H1 (cell line): ENCODE measurements at places on chromosomes 3 and 15. TPM values are rescaled to one million over a fixed set of nuclear protein-coding genes. Genes with fewer than 3 reads are reported as not detected.

DNA sequence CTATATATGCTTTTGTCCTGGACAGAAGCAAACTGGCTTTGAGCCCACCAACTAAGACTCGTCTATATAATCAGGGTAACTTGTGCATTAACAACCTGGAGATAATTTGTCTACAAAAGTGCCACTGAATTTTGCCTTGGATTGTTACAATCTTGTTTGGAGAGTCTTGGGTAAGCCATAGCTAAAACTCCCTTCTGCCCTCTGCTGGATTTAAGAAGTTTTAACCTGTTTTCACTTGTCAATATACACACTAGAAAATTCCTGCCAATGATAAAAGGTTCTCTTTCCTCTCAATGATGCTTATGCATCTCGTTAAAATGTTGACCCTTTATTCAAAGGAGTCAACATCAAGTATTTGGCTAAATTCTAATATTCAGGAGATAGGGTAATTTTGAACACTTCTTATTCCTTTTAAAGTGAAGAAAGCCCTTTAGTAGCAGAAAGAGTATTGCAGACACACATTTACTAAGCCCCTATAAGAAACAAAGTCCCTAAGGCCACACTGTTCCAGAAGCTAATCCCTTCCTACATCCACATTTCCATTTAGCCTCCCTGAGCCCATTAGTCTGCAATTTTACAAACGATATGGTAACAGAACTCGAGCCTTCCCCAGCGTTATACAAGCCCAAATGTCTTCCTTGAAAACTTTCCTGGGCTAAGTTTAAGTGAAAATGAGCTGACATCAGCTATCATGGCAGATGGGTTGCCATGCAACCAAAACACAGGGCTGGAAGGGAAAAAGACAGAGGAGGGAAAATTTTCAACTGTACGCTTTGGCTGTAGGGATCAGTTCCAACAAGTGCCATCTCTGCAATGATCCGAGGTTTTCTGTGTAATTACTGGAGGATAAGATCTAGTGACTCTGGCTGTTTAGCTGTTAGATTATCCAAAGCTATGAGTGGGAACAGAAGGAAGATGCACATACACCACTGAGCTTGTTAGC lies 75.9 kb upstream of the FGF12 start:
- no peaks in the 10 kb centered on the region for H3K36me3 ChIP-seq
- no peak for DNase-seq
- H3K4me3 ChIP-seq, result no peak overlapping the region
- no peak overlapping the region for H3K27ac ChIP-seq

DNA sequence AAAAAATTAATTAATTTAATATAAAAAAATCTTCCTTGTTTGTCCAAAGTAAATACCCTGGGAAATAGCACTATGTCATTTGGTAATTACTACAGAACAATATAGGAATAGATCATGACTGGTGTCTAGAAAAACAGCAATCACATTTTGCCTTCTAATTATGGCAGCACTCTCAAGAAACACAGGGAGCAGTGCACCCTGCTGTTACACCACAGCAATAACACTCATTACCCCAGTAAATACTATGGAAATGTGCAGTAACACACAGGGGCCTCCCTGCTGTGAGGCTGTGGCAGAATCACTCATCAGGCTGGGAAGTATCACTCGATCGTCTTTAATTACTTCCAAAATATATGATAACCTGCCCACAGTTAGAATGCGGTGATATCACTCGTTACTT lies 646.0 kb downstream of the TUSC7 start:
- H3K27me3 ChIP-seq, result no peaks in the 10 kb centered on the region
- peak; percentile 51 for DNase-seq
- H3K27ac ChIP-seq, result no peak overlapping the region
- H3K4me3 ChIP-seq, result no peak overlapping the region
- H3K4me1 ChIP-seq, result no peaks in the 10 kb centered on the region
- H3K36me3 ChIP-seq, result no peaks in the 10 kb centered on the region

GRCh38 chr3:178456621-178457285 lies 79.5 kb upstream of the KCNMB2 start:
- no peaks in the 10 kb centered on the region for H3K36me3 ChIP-seq
- no peaks in the 10 kb centered on the region for H3K27me3 ChIP-seq
- H3K27ac ChIP-seq, result no peak overlapping the region
- no peak for DNase-seq
- H3K4me1 ChIP-seq, result no peaks in the 10 kb centered on the region

DNA sequence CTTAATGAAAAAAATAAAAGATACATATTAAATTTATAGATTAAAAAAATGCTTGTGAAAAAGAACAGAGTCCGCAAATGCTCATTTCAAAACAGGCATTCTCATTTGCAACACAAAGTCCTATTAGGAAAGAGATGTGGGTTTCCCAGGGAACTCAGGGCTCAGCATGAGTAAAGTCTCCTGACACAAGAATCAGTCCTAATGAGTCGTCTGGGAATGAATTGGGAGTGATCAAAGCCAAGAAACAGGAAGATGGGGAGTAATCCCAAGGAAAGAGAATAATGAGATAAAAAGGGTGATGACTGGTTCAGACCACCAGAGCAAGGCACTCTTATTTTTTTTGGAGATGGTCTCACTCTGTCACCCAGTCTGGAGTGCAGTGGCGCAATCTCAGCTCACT lies 443.7 kb downstream of the NR2F2 start:
- H3K36me3 ChIP-seq, result no peaks in the 10 kb centered on the region

DNA sequence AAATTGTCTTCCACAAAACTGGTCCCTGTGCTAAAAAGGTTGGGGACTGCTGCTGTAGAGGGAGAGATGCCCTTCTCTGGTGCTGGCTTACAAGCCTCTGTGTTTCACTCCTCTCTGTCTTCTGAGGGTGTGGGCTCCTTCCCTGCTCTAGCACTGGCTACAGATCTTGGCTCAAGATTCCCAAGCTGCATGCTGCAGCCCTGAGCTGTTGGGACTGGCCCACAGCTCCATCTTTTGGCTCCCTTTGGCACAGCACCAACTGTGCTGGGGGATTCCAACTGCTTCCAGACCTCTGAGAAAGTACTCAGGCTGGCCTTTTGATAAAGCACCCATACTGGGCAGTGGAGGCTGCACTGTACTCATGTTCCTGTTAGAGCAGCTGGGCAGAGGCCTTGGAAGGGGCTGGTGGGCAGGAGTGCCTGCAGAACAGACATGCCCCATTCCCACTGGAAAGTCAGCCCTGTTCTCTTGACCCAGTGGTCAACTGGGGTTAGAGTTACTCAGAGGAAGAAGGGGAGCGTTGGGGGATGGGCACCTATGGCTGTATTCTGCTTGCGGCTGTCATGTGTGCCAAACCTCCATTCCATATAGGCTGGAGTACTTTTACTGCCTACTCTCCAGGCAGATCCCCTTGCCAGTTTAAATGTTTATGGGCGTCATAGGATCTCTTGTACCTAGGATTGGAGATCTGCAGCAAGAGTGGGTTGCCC lies 55.7 kb downstream of the GALK2 start:
- H3K36me3 ChIP-seq, result no peaks in the 10 kb centered on the region
- DNase-seq, result peak; percentile 78
- no peaks in the 10 kb centered on the region for H3K27me3 ChIP-seq
- H3K4me3 ChIP-seq, result no peak overlapping the region
- no peak overlapping the region for H3K27ac ChIP-seq

CSTA gene
- total RNA-seq, result not detected in 2 replicates

SNX4 gene
- total RNA-seq, result 21.7 and 23.1 TPM in 2 replicates

- no peak overlapping the region for H3K4me3 ChIP-seq
- no peak overlapping the region for H3K27ac ChIP-seq
- no peaks in the 10 kb centered on the region for H3K36me3 ChIP-seq
- peaks cover 2% of the 10 kb centered on the region; the same call in 1 of the 2 replicates for H3K4me1 ChIP-seq
Observed at GRCh38 chr3:48612309-48612708, 2.9 kb upstream of the UQCRC1 start.

DNA sequence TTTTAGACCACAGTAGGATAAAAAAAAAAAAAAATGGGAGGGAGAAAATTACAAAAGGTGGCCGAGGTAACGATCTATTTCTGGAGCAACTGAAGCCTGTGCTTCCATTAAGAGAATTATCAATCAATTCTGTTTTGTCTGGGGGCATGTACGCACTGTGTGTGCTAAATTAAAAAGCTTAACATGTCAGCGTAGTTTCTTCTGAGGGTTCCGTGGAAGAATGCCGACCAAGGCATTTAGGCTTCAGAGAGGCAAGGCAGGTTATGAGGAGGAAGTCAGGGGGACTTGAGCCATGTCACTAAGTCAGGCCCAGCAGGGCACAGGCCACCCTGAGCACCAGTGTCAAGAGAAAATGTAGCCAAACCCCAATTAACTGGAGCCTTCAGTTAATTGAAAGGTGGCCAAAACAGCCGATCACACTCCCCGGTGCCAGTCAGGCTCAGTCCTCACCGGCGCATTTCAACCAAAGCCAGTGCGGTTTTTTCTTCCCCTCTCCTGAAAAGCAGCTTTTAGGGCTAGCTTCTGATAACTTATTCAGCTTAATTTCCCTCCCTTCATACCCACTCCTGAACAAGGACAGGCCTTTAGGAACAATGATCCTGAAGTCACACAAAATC lies 113.9 kb downstream of the MEGF11 start:
- no peaks in the 10 kb centered on the region for H3K36me3 ChIP-seq
- peaks cover 2% of the 10 kb centered on the region for H3K4me1 ChIP-seq
- no peak overlapping the region for H3K27ac ChIP-seq
- no peaks in the 10 kb centered on the region for H3K27me3 ChIP-seq
- H3K4me3 ChIP-seq, result no peak overlapping the region

- H3K4me1 ChIP-seq, result peaks cover 2% of the 10 kb centered on the region
- no peak overlapping the region for H3K4me3 ChIP-seq
- H3K27ac ChIP-seq, result no peak overlapping the region
Observed at GRCh38 chr3:185655426-185656320, 69.6 kb downstream of the SENP2 start.

DNA sequence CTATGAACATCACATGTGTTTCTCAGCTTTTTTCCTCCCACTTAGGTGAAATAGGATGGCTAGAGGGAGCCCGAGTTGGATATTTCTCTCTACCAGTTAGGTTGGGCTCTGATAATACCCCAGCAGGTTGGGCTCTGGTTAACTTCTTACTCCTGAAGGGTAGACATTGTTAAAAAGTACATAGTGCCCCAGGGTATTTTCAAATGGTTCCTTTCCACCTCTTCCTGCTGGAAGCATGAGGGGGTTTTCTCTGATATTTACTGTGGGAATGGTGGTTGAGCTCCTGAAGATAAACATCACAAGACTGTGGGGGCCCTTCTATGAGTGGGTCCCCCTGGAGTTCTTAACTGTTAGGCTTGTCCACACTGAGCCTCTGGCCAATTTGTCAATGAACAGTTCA lies 36.1 kb upstream of the SPESP1 start:
- H3K27ac ChIP-seq, result no peak overlapping the region
- H3K27me3 ChIP-seq, result no peaks in the 10 kb centered on the region
- no peak overlapping the region for H3K4me3 ChIP-seq
- no peaks in the 10 kb centered on the region for H3K36me3 ChIP-seq

DNA sequence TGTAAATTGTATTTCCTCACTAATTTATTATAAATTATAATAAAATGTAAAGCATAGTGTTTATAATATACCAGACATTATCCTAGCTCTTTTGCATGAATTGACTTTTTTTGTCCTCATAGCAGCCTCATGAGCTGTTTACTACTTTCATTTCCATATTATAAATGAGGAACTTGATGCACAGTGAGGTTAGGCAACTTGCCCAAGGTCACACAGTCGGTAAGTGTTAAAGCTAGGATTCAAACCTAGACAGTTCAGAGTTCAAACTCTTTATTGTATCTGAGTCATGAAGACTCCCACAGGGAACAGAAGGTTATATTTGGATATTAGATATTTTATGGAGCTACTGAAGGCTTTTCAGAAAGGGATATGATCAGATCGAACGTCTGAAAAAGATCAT lies 322.2 kb upstream of the SATB1 start:
- no peaks in the 10 kb centered on the region for H3K36me3 ChIP-seq
- H3K27ac ChIP-seq, result no peak overlapping the region
- no peak for DNase-seq
- no peaks in the 10 kb centered on the region for H3K27me3 ChIP-seq
- no peak overlapping the region for H3K4me3 ChIP-seq
- H3K4me1 ChIP-seq, result no peaks in the 10 kb centered on the region

LRRC34 gene
- 3.3 and 4.6 TPM in 2 replicates for total RNA-seq

OCA2 gene
- 0.20 and 0.57 TPM in 2 replicates for total RNA-seq

MST1R gene
- 4.8 and 7.6 TPM in 2 replicates for total RNA-seq

IL17RD gene
- 41.3 and 48.9 TPM in 2 replicates for total RNA-seq

BTLA gene
- total RNA-seq, result not detected in 2 replicates
